Activated CD8-positive, alpha-beta memory T cell treated with anti-CD3 and anti-CD28 coated beads for 1 hour (primary cell): ENCODE measurements at places on chromosomes 3 and 15.

GRCh38 chr3:78242724-78243123, 1202.8 kb downstream of the ROBO2 start:
- DNase-seq: no peak

GRCh38 chr15:80710635-80711554, 15.8 kb downstream of the ABHD17C start:
- no peak for DNase-seq

DNA sequence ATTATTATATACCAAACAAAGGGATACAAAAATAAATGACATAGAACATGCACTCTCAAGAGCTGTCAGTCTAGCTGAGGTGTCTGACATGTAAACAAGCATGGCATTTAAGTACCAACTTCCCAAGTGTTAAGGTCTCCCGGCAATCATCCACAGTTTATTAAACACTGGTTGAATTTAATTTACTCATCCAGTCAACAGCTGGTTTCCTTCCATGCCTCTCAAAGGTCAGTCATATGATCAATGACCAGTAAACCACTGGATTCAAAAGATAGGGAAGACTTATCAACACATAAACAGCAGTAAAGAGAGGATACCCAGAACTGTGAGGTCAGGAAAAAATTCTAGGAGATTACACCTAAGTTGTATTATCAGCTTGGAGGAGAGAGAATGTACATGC, 80.4 kb downstream of the ADAM10 start:
- no peak for DNase-seq

- no peak for DNase-seq
Measured at GRCh38 chr3:136544532-136544931, 207.6 kb downstream of the STAG1 start.

DNA sequence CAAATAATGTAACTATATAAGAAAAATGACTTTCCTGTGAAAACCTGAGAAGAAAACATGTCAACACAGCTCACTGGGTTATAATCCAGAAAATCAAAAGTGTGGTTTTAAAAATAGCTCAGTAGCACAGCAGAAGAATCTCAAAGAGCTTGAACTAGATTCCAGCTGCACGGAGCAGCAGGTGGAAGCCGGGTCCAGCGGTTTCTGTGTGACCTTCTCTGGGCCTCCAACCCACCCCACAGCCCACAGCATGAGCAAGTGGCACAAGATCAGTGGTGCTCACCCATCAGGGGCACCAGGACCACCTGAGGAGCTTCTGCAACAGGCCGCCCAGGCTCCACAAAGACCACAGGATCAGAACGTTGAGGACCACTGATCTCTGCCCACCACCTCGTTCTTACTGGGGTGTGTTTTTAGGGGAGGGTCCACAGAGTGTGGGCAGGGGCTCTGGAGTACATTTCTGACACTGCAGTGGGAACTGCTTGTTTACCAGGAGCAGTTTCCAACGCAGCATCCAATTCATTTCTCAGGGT, 23.2 kb downstream of the SLC41A3 start:
- DNase-seq: no peak

DNA sequence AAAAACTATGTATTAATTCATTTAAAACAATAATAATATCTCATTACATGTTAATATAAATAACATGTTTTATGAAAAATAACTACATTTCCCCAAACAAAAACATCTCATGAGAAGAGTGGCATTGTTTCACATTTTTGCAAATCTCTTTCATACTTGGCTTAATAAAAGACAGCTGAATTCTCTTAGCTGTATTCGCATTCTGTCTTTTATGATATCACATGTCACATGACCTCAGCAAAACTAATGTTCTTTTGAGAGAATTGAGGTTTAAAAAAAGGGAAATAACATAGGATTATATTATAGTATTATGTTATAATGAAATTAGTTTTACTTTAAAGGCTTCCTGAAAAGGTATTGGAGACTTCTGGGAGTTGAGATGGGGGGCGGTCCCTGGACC, 48.4 kb upstream of the SPPL2A start:
- DNase-seq: no peak

DNA sequence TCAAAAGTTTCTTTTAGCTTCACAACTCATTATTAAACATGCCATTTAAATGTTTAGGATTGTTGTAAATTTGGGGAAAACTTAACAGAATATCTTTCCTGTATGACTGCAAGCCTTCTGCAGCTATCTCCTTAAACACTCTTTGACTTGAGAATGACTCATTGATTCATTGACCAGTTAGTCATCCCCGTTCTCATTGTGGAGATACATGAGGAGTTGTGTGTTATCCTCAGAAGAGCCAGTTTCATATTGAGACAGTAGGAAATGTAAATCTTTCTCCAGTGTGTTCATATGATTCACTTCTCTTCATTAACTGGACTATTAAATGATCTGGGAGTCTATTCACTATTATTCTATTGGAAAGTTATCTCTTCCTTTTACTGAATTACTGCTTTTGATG, 83.0 kb downstream of the CRYGS start:
- DNase-seq: no peak

GRCh38 chr3:134350266-134350665, 24.0 kb downstream of the AMOTL2 start:
- no peak for DNase-seq
